ENCODE measurements at places on chromosomes 6 and 20.

DNA sequence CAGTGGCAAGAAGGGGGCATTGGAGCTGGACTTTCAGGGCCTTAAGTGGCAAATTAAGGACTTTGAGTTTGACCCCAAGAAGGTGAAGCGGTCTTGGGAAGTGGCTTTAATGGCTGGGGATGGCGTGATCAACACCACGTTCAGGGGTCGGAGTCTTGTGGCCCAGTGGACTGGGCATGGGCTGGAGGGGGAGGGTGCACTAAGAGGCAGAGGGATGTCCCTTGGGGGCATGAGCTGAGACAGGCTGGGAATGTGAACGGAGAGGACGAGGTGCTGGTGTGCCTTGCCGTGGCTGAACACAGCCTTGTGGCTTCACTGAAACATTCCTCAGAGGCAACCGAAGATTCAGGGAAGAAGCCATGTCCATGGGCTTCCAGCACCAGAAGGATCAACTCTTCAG is 227.0 kb downstream of the SYNDIG1 start:
- DNase-seq: no peak

- no peak for DNase-seq
These were observed 77.6 kb downstream of the WASF1 start for GRCh38 chr6:110101885-110102284.

DNA sequence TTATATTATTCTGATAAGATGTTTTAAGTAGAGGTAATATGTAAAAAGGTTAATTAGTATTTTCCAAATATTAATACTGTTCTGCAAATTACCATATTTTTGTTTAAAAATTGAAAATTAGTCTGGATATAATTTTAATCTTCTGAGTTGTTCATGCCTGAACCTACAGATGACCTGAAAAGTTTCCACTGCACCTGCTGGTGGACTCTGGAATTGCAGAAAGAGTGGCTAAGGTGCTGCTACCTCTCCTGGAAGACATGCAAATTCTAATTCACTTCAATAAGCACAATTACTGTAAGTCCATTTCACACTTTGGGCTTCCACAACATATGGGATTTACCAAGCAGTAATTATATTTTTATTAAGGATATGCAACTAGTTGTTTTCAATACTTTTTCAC is 77.7 kb upstream of the OLIG3 start:
- DNase-seq: no peak

- no peak for DNase-seq
These were observed 72.3 kb downstream of the MRPL14 start for GRCh38 chr6:44054721-44055559.

- no peak for DNase-seq
These were observed 627.5 kb downstream of the PKHD1 start for GRCh38 chr6:51459958-51460357.

- no peak for DNase-seq
These were observed 112.6 kb downstream of the THBS2 start for GRCh38 chr6:169140986-169141495.

- no peak for DNase-seq
These were observed 6.6 kb downstream of the MOG start for GRCh38 chr6:29663300-29664042.

DNA sequence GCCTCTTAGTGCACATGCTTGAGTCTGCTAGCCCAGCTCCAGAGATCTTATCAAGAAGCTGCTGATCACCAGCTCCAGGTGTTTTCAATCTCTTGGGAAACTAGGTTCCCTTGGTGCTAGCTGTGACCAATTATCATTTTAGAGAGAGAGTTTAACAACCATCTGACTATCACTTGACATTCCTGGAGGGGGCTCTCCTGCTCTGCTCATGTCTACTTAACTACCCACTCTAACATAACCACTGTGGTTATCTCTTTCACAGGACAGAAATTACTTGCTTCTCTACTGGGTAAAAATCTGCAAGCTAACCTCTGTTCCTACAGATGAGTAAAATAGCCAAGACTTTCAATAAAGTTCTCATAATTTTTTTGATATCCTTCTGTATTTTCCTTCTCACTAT is 823.4 kb upstream of the GJE1 start:
- no peak for DNase-seq

DNA sequence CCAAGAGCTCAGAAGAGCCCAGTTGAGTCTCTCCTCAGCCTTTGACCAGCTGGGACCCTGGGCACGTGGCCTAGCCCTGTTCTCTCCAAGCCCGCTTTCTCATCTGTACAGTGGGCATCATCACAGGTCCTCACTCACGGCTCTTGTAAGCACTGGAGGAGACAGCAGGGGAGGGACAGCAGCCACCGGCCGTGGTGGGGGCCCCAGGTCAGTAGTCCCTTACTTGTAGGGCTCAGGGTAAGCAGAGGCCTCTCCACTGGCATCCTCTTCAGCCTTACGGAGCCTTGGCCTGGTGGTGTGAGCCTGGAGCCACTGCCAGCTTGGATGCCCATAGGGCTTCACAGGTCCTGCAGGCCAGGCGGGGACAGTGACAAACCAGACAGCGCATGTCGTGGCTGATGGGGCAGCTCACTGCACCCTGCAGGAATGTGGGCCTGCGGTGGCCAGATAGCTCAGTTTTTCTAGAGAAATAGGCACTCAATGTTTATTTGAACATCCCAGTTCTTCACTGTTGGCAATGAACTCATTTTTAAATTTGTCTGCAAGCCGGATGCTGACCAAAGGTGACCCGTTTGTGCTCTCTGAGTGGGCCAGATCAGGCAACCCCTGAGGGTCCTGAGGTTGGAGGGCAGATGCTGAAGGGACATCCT is 65.1 kb downstream of the ADNP start:
- no peak for DNase-seq

DNA sequence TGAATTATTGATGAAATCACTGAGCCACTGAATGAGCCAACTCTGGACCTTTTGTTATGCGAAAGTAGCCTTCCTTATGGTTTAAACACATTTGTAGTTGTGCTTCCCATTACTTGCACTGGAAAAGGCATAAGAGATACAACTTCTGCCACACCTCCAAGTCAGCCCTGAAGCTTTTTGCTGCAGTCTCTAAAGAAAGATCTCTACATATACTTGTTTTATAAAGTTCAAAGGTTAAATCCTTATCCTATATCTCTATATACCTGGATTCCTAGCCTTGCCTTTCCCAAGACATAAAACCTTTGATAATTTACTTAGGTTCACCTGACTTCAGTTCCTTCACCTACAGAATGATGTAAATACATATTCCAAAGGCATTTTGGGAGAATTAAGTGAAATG is 132.0 kb downstream of the PTPRK start:
- no peak for DNase-seq

DNA sequence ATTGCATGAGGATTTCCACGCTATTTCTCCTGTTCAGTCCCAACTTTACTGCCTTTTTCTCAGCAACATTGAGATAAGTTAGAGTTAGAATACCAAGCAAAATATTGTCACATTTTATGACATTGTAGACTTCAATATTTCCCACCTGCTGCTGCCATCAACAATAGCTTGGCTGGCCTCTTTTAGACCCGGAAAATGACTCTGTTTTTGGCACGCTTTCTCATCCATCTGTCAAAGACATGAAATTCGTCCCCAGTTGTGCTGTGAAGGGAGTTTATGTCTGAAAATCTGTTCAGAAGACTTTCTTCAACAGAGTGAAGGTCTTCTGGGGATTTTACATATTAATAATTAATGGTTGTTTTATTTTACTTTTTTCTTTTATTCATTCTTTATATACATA is 857.3 kb downstream of the FRK start:
- DNase-seq: no peak

DNA sequence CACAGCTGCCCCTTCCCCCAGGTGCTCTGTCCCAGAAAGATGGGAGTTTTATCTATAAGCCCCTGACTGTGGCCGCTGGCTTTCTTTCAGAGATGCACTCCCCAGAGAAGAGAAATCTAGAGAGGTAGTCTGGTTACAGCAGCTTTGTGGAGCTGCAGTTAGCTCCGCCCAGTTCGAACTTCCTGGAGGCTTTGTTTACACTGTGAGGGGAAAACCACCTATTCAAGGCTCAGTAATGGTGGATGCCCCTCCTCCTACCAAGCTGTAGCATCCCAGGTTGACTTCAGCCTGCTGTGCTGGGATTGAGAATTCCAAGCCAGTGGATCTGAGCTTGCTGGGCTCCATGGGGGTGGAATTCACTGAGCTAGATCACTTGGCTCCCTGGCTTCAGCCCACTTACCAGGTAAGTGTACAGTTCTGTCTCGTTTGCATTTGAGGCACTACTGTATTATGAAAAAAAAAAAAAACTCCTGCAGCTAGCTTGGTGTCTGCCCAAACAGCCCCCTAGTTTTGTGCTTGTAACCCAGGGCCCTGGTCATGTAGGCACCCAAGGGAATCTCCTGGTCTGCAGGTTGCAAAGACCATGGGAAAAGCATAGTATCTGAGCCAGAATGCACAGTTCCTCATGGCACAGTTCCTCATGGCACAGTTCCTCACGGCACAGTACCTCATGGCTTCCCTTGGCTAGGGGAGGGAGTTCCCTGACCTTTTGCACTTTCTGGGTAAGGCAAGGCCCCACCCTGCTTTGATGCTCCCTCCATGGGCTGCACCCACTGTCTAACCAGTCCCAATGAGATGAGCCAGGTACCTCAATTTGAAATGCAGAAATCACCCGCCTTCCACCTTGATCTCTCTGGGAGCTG is 275.0 kb downstream of the CENPW start:
- DNase-seq: no peak

DNA sequence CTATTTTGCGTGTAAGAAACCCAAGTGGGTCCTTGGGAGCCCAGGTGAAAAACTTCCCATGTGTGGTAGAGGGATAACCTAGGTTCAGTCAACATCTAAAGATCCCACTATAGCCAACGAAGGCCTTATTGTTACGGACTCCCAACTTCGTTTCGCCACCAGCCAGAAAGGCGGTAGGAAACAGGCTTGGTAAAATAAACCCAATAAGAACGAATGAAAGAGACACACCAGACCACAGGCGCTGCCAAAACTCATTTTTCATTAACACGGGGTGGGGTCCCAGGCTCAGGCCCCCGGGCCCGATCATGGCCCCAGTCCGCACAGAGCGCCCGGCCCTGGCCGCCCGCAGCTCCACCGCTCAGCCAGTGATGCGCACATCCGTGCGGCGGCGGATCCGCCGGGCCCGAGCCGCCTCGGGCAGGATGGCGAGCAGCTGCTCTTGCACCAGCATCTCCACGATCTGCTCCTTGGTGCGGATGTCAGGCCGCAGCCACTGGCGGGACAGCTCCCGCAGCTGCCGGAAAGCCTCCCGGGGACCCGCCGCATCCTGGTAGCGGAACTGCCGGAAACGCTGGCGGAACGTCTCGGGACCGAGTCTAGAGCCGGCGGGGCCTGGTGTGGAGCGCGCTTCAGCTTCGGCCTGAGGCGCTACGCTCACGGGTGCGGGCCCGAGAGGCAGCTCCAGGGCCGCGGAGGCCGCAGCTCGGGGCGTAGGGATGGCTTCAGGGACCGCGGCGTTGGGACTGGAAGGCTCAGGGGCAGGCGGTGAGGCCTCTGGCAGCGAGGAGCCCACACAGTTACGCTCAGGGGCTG is 709 bp downstream of the SCAND1 start:
- peak; percentile 40 for DNase-seq

GRCh38 chr6:133786016-133786415 is 102.9 kb upstream of the TCF21 start:
- no peak for DNase-seq

DNA sequence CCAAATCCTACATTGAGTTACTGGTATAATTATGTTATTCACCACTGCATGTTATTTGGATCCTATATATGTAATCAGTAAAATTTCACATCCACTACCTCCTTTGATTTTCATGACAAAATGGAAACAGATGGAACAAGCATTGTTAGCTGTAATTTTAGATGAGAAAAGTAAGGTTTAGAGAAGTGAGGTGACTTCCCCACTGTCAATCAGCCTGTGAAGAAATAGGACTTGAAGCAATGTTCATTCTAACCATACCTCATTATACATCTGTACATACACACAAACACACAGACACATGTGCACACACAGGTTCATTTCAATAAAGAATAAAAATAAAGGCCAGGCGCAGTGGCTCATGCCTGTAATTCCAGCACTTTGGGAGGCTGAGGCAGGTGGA is 23.7 kb upstream of the QKI start:
- DNase-seq: no peak

DNA sequence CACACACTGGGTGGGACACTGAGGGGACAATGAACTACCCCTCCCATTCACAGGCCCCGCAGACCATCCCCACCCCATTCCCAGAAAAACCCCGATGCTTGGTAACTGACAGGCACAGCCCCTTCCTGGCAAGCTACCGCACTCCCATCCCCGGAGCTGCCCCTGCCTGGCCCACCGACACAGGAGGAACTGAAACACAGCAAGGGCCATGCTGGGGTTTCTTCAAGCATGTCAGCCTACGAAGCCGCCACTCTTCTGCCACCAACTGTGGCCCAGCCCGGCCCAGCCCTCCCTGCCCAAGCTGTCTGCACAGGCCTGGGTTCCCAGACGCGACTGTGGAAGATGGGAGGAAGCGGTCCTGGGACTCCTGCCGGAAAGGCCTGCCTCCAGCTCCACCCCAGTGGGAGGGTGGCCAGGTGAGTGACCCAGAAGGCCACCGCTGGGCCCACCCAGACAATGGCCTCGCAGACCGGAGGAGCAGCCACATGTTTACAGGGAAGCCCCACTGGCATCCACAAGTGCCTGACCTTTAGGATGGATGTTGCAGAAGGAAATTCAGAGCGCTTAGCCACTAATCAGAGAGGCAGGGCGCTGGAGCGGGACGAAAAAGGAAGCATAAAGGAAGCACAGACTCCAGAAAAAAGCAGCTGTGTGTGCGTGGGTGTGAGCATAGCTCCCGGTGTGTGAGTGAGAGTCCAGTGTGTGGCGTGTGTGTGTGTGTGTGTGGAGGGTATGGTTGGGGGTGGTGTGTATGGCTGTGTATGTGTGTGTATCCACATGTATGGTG is 91.6 kb downstream of the PRND start:
- DNase-seq: peak; percentile 64

GRCh38 chr6:106688177-106688951 is 59.0 kb downstream of the QRSL1 start:
- DNase-seq: no peak

DNA sequence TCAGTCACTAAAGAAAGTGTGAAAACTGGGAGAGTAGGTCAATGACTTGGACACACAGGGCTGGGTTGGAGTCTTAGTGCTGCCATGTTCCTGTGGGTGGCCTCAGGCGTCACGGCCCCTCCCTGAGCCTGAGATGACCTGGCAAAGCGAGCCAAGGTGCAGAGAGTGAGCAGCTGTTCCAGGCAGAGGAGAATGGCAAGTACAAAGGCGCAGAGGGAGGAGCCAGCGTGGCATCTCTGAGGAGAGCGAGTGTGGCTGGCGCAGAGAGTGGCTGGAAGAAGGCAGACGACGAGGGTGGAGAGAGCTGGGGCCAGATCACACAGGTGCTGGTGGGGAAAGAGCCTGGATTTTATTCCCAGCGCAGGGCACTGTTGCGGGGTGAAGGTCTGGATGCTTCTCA is 20.6 kb upstream of the CHMP4B start:
- DNase-seq: no peak

GRCh38 chr6:86937219-86938079 is at the start of gene HTR1E:
TSS of gene HTR1E (plus strand) at chr6:86937528. CDS start at chr6:87015335, 77,807 bp downstream.
- DNase-seq: no peak

All from GM12892 (cell line).